LNCaP clone FGC (cell line): ENCODE measurements at places on chromosomes 12 and 14.

DNA sequence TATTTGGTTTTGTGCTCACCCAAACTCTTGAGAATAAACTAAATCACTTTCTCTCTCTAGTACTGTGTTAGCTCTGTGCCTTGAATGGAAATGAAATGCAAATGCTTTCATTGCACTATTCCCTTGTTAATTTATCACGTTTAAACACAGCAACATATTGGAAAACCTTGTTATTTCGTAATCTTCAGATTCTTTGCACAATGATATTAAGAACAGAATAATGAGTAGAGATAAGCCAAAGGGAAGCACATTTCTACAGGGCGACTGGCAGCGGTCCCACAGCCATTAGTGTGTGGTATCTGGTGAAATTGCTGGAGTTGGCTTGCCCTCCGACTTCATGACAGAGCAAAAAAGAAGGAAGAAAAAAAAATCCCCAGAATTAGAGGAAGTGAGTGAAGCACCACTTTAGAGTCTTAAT is 166.1 kb upstream of the E2F7 start:
- no peak for DNase-seq

- no peak for DNase-seq
These were observed 159.7 kb upstream of the NTF3 start for GRCh38 chr12:5272018-5272785.

- no peak for DNase-seq
These were observed 1071.4 kb downstream of the BCL11B start for GRCh38 chr14:98200601-98201000.

DNA sequence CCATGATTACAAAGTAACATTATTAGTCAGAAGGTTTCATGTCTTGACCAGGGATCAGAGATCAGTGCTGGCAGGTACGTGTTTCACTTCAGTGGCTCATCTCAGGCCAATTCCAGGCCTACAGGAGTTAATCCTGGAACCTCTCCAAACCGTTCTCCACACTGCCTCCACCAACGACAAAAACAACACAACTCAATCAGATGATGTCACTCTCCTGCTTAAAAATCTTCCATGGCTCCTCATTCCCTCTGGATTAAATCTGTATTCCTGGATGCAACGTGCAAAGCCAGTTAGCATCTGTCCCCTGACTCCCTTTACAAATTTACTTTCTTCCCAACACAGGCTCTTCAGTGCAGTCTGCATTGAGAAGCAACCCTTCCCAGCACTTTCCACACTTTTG is 34.3 kb upstream of the TXNRD1 start:
- DNase-seq = no peak

DNA sequence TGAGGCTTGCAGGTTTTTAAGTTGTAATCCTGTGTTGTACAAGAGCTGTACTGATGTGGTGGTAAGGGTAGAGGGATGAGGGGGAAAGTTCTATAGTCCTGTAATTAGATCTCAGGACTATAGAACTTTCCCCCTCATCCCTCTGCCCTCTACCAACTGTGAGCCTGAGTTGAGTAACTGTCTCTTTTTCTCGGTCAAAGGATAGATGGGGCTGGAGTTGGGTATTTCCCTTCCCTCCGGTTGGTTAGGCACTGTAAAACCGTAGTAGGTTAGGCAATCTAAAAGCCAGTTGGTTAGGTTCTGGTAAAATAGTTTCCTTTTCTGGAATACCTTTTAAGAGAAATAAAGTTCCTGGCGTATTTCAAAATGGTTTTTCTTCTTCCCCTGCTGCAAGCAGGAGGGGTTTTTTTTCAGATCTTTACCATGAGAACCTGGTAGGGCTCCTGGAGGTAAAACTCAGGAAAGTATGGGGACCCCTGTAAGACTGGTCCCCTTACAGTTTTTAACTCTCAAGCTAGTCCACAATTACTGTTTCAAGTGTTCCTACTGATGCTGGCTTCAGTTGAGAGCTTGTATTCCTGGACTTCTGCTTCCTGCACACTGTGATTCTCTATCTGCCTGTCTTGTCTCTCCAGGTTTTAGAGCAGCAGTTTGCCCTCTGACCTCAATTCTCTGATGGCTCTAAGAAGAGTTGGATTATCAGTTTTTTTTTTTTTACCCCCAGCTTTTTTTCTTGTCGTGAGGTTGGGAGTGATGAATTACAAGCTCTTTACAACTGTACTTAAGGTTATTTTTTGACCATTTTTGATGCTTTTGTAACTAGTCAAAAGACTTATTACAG is 58.7 kb downstream of the FUT8 start:
- DNase-seq = no peak

- DNase-seq = no peak
These were observed 20.0 kb upstream of the GCH1 start for GRCh38 chr14:54922598-54922997.

GRCh38 chr12:99039367-99040120 is 394.5 kb downstream of the APAF1 start:
- no peak for DNase-seq

GRCh38 chr14:42112108-42112507 is 505.4 kb downstream of the LRFN5 start:
- no peak for DNase-seq

GRCh38 chr12:111775205-111776193 is 8.8 kb downstream of the ALDH2 start:
- DNase-seq = peak; percentile 93

DNA sequence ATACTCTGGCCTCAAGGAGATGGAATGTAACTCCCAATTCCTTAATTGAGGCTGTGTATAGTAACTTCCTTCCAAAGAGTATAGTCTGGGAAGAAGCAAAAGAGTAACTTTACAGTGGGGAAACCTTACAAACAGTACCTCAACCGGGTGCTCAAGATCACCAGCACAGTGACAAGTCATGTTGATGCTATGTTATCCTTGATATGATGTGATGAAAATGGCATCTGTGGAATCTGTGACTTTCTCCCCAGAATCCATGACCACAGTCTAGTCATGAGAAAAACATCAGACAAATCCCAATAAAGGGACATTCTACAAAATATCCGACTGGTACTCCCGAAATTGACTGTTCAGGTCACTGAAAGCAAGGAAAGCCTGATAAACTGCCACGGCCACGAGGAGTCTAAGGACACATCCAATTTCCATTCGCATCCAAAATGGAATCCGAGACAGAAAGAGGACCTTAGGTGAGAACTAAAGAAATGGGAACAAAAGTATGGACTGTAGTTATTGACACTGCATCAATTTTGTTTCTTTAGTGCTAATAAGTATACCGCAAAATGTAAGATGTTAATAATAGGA is 97.3 kb upstream of the FRMD6 start:
- no peak for DNase-seq

DNA sequence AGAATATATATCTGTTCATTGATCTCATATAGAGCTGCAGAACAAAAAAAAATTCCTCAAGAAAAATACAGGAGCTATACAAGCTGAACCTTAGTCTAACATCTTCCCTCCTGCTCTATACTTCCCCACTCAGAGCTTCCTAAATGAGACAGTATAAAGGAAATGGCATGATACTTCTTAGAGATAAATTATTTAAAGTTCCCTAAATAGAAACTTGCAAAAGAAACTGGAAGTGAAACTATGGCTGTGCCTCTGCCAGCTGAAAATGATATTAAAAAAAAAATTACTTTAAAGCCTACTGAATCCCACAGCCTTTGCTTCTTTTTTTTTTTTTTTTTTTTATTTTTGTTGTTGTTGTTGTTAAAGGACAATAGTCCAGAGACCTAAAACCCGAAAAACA is 11.6 kb upstream of the NEK9 start:
- DNase-seq = no peak

- DNase-seq = peak; percentile 83
These were observed 36.8 kb downstream of the RAB35 start for GRCh38 chr12:120079411-120080400.

GRCh38 chr14:66322564-66322963 is 163.6 kb upstream of the CCDC196 start:
- no peak for DNase-seq

- DNase-seq = no peak
These were observed 62.4 kb downstream of the EPS8 start for GRCh38 chr12:15726878-15727150.

DNA sequence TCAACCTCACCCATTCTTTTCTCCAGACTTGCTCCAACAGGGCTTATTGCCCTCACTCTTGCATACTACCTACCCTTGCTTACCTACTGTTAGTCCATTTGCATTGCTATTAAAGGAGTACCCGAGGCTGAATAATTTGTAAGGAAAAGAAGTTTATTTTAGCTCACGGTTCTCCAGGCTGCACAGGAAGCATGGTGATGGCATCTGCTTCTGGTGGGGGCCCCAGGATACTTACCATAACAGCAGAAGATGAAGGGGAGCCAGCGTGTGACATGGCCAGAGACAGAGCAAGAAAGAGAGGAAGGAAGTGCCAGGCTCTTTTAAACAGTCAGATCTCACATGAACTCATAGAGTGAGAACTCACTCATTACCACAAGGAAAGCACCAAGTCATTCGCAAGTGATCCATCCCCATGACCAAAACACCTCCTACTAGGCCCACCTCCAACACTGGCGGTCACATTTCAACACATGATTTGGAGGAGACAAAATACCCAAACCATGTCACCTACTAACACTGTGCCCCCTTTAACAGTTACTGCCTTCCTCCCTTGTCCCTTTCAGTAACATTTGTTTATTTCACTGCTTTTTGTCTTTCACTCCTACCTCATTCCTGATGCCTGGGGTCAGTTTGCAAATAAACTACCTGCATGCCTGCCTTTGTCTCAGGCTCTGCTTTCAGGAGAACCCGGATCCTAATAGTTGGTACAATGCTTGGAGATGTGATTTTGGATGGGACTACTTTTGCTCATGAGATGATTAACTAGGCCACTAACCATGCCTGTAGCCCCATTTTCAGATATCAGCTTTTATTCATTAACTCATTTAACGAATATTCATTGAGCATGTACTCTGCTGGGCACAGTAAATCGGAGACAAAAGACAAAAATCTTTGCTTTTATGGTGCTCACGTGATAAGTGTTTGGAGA is 41.6 kb upstream of the CSRP2 start:
- DNase-seq = no peak

- no peak for DNase-seq
These were observed 21.9 kb upstream of the KLC1 start for GRCh38 chr14:103606963-103607668.

DNA sequence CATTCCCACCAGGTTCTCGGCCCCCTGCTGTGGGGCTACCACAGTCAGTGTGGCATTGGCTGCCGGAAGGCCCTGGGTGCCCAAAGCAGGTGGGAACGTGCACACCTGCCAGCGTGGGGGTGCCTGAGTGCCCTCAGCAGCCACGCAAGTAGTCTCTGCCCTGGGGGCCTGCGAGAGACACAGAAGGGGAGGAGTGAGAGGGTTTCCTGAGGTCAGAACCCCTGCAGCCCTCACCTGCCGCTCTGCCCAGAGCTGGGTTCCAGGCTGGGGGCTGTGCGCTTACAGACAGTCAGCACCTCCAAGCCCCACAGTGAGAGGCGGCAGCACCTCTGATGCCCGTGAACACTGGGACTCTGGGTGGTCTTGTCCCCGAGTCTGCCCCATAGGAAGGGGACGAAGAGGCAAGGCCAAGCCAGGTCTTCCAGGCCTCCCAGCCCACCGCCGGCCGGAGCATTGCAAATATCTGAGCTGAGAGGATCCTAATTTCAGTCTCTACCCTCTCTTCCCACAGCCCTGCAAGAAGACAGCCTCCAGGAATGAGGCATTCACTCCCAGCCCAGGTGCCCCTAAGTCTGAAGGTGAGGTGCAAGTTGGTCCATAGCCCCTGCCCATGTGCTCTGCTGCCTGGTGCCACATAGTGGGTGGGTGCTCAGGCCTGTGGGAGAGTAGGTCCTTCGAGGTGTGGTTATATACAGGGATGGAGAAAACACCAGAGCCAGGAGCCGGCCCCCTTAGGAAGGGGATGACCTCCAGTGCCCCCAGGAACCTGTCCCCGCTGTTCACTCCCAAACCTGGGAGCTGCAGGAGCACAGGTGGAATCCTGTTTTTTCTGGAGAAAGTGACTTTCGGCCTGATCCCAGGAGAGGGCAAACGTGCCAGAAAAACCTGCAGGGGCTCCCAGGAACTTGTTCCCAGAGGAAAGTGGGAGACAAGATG is 291.1 kb upstream of the RTL1 start:
- DNase-seq = no peak

- no peak for DNase-seq
These were observed 30.1 kb downstream of the CDKN1B start for GRCh38 chr12:12747278-12747677.

GRCh38 chr12:1338483-1339177 is 255.8 kb downstream of the FBXL14 start:
- no peak for DNase-seq
